A375 (cell line): ENCODE measurements at places on chromosomes 2 and 18. TPM values are rescaled to one million over a fixed set of nuclear protein-coding genes. Genes with fewer than 3 reads are reported as not detected.

HMSD gene
- not detected in 2 replicates for total RNA-seq

TMEM150A gene
- total RNA-seq: 5.5 and 7.2 TPM in 2 replicates

G6PC2 gene
- total RNA-seq: not detected in 2 replicates

AGXT gene
- total RNA-seq: not detected in 2 replicates

REEP1 gene
- total RNA-seq: 1.3 and 1.4 TPM in 2 replicates

MEP1B gene
- not detected in 2 replicates for total RNA-seq

KCNJ3 gene
- 0.04 TPM in 1 of 2 replicates, not detected in the other for total RNA-seq

PRSS56 gene
- not detected in 2 replicates for total RNA-seq

DNER gene
- total RNA-seq: 0.98 and 1.3 TPM in 2 replicates

NABP1 gene
- total RNA-seq: 12.5 and 12.7 TPM in 2 replicates

TTC31 gene
- 33.5 and 57.6 TPM in 2 replicates for total RNA-seq

TCF4 gene
- total RNA-seq: 12.8 and 17.5 TPM in 2 replicates

ANKRD62 gene
- not detected in 2 replicates for total RNA-seq

SMIM21 gene
- not detected in 2 replicates for total RNA-seq

C1GALT1C1L gene
- 1.1 and 3.3 TPM in 2 replicates for total RNA-seq

KIAA2012 gene
- 0.08 TPM in 1 of 2 replicates, not detected in the other for total RNA-seq

SERPINB7 gene
- total RNA-seq: 2.8 and 4.8 TPM in 2 replicates

GAD1 gene
- total RNA-seq: 7.2 and 8.1 TPM in 2 replicates

SERPINB12 gene
- not detected in 2 replicates for total RNA-seq

ATOH8 gene
- total RNA-seq: 7.6 and 10.0 TPM in 2 replicates

KCNS3 gene
- 2.8 and 11.2 TPM in 2 replicates for total RNA-seq

CDH19 gene
- total RNA-seq: 11.5 and 15.8 TPM in 2 replicates

RAD51AP2 gene
- total RNA-seq: 0.08 and 0.11 TPM in 2 replicates

FASTKD2 gene
- 18.2 and 21.8 TPM in 2 replicates for total RNA-seq

GDF7 gene
- total RNA-seq: 0.04 and 0.11 TPM in 2 replicates

C2orf78 gene
- total RNA-seq: not detected in 2 replicates

ACMSD gene
- not detected in 2 replicates for total RNA-seq

CAPN14 gene
- 0.88 and 0.98 TPM in 2 replicates for total RNA-seq

REG3A gene
- total RNA-seq: not detected in 2 replicates

CRYGC gene
- not detected in 2 replicates for total RNA-seq
